ENCODE measurements at places on chromosomes 6 and 20.

- DNase-seq: no peak
These were observed 36.8 kb upstream of the FLRT3 start for GRCh38 chr20:14374196-14374595.

- no peak for DNase-seq
These were observed 462 bp upstream of the SLC35B3 start for GRCh38 chr6:8435845-8436168.

GRCh38 chr6:3131695-3132094, 13.2 kb downstream of the BPHL start:
- no peak for DNase-seq

- DNase-seq: peak; percentile 87
These were observed 4.6 kb upstream of the RAE1 start for GRCh38 chr20:57346477-57346876.

- DNase-seq: no peak
These were observed 119.3 kb downstream of the ASCC3 start for GRCh38 chr6:100761841-100762240.

GRCh38 chr6:3722785-3723184, 28.7 kb downstream of the PXDC1 start:
- DNase-seq: no peak

GRCh38 chr20:63740627-63741353, 1.2 kb downstream of the SLC2A4RG start:
- DNase-seq: peak; percentile 82

DNA sequence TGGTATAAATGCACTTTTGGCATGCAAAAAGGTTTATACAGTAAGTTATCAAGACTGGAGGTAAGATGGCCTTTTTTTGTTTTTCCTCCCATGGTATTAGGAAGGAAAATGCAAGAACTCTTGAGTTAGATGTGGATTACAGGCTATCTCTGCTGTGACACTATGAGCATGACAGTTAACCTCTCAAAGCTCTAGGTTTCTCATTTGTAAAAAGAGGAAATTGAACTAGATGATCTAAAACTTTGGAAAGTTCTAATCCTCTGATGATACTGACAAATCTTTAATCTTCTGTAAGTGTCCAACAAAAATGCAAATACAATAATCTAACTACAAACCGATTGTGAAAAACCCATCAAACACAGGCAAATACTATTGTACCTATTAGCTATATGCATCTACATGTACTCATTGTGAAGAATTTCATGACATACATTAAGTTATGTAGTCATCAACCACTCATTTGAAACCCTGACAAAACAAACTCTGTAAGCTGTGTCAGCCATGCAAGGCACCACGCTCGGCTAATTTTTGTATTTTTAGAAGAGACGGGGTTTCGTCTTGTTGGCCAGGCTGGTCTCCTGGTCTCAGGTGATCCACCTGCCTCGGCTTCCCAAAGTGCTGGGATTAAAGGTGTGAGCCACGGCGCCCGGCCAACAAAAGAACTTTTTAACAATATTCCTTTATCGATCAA, 4.2 kb downstream of the CDK19 start:
- DNase-seq: no peak

DNA sequence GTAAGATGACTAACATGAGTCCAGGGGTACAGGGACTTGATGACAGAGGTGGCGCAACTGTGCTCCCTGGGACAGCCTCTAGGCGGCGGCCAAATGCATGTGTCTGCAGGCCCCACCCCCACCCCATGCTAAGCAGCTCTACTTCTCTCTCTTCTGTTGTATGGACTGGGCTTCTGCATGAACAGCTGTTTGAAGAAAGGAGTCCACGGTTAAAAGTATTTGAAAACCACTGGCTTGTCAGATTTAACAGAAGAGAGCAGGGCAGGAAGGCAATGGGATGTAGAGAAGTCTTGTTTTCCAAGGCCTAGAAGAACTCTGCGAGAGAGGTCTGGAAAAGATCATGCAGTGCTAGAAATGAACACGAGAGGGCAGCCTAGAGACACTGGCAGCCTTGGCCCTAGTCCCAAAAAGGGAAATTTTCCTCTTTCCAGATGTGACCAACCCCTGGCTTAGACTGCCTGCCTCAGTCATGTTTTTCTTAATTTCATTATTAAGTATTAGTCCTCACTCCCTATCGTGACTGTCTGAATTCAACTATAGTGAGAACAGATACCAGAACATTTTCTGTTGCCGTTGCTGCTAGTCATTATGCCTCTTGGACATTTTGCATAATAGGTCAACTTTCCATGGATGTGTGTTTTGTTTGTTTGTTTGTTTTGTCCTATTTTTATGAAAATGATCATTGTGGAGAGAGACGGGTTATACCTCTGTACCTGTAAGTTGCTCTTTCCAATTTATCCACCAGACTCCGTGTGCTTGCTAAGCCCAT, 265.0 kb downstream of the ADGRG6 start:
- peak; percentile 49 for DNase-seq

- DNase-seq: no peak
These were observed 346.0 kb upstream of the MARCKS start for GRCh38 chr6:113511100-113511499.

- DNase-seq: no peak
These were observed 42.6 kb upstream of the HDGFL1 start for GRCh38 chr6:22526736-22527135.

DNA sequence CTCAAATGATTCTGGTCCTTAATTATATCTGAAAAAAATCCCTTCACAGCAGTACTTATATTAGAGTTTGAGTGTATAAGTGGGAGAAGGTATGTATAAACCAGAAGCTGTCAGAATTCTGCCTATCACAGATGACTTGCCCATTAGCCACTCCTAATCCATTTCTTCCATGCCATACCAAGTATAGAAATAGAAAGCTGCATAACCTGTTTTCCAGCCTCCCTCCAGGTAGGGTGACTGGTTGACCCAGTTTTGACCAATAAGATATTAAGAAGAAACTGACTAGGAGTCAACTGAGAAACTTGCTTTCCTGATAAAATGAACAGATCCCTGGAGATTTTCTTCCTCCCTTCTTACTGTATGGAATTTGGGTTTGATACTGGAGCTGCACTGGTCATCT, 112.2 kb upstream of the GRIK2 start:
- DNase-seq: no peak

GRCh38 chr6:11853678-11854407, 75.2 kb upstream of the ADTRP start:
- no peak for DNase-seq

DNA sequence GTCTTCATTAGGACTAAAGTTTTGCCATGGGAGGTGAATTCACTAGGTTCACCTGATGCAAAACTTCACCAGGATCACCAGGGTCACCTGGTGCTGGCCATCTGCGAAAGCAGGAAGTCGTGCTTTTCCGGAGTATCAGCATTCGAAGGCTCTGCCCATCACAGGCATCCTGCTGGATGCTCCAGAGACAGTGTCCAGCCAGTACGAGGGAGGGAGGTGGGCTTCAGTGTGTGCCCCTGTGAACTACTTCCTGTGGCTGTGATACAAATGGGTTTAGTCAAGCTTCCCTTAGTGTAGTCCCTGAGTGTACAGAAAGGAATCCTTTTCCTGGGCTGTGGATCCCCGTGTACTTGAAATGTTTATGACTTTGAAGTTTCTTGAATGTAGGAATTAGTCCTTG, 3.4 kb upstream of the RPS6KA2 start:
- no peak for DNase-seq

- DNase-seq: no peak
These were observed 102.5 kb upstream of the FAM8A1 start for GRCh38 chr6:17497535-17498095.

DNA sequence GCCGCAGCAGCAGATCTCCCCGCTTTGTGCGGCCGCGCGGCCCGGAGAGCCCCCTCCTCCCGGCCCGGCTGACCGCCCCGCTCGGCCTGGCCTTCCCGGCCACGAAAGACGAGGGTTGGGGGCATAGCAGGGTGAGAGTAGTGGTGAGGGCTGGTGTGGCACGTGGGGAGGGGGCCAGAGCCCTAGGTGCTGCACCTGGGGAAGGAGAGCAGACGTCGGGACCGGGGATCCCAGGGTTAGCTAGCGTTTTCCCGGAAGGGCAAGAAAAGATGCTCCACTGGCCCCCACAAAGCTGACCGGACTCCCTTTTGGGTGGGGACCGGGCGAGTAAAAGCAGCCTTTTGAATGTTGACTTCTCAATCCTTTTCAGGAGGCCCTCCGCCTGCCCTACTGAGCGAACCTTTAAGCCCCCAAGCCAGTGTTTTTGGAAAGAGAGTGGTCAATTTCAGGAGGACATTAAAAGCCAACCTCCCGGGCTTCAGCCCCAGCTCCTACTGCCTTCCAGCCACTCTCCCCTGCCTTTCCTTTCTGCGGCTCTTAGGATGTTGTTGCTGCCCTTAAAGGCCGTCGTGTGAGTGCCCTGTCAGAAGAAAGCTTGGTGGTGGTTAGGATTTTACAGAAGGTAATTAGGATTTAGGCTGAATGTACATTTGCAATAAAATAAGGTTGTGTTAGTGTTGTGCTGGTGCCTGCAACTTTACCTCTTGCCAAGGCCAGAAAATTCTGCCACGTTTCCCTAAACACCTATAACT, 648 bp upstream of the BACH2 start:
- no peak for DNase-seq

GRCh38 chr6:79787626-79788025, 156.5 kb downstream of the SH3BGRL2 start:
- DNase-seq: no peak

- no peak for DNase-seq
These were observed 12.4 kb downstream of the GRM1 start for GRCh38 chr6:146041282-146041681.

DNA sequence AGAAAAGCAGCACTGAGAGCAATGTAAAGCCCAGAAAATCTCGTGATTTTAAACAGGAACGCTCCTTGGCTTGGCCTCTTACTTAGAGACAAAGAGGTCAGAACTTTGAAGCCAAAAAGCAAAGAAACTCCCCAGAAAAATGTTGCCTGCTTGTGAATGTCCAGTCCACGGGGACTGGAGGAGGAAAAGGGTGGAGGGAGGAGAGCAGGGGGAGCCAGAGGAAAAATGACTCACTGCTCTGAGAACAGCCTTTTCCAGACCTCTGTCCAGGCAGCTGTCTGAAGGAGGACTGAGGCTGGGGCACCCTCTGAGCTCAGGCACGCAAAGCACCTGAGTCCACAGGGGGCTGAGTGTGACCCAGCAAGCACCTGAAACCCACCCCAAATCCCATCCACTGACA, 64.7 kb downstream of the TRAM2 start:
- no peak for DNase-seq

DNA sequence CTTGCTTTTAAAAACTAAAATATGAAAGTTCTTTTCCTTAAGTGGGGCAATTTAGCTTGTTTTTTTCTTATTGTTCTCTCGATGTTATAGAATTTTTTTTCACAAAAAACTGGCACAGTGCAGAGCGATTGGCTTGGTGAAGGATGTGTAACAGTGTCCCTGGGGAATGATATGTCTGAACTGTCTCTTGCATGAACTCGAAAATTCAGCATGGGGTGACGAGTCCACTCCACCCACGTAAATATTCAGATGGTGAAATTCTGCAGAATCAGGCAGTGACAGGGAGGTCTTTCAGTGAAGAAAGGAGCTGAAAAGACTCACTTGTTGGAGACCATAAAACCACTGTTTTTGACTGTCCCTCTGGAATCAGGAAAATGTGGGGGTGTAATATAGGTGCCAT, 505.3 kb downstream of the MMUT start:
- no peak for DNase-seq

- DNase-seq: no peak
These were observed 141.3 kb downstream of the PREX1 start for GRCh38 chr20:48686238-48687116.

GRCh38 chr20:40980828-40981310, 47.8 kb upstream of the TOP1 start:
- no peak for DNase-seq

DNA sequence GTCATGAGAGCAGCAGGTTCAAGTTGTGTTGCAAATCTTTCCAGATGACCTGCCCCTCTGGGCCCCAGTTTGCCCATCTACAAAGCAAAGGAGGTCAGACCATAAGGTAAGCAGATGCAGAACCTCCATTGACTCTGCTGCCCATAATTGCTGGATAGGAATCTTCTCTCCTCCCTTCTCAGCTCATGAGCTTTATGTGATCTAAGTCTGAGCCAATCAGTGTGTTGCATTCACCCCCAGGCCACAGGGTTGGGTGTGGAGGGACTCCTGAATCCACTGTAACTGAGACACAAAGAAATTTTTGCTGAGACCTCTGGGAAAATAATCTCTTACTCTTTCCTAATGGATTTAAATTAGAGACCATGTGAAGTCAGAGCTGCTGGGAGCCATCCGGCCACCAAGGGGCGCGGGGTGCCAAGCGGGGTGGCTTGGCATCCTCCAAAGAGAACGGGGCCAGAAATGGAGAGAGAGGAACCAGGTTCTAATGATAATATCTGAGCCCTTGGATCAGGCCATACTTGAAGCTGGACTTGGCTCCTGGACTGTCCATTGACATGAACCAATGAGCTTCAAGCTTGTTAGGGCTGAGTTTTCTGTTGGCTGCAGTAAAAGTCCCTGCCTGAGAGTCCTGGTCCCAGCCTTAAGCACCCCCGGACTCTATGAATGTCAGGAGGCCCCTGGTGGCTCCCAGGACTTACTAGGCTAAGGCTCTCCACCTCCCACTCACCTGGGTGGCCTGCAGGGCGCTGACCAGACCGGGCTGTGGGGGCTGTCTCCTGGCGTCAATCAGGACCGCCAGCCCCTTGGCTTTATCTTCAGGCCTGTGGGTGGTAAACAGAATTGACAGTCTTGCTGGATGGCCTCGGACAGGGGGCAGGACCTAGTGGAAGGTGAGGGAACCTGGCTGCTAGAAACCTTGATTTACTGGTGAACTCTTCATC, 32.8 kb downstream of the KIAA1755 start:
- no peak for DNase-seq

GRCh38 chr20:20812136-20812535, 99.7 kb upstream of the RALGAPA2 start:
- DNase-seq: no peak

GRCh38 chr6:47792216-47792733, 10.4 kb downstream of the OPN5 start:
- DNase-seq: no peak

DNA sequence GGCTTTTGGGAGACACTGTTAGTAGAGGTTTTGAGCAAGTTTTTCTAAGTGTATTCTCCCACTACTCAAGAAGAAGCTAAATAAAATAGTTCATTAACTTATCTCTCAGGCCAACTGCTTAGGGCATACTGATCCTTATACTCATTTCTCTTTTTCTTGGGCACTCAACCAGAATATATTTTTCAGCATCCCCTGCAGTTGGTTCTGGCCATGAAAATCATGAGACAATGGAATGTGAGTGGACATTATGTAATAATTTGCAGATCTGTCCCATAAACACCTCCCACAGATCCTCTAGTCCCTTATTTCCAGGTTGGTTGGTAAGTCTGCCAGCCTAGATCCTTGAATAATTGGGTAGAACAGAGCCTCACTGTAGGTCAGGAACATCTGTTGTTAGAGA, 136.7 kb downstream of the AIG1 start:
- no peak for DNase-seq

GRCh38 chr6:54108271-54108670, 3.0 kb upstream of the MLIP start:
- DNase-seq: no peak

- DNase-seq: no peak
These were observed 383.5 kb downstream of the PRKN start for GRCh38 chr6:162343936-162344645.

All from head of caudate nucleus (tissue), 42 donors.